ENCODE measurements at places on chromosomes 2 and 18.

DNA sequence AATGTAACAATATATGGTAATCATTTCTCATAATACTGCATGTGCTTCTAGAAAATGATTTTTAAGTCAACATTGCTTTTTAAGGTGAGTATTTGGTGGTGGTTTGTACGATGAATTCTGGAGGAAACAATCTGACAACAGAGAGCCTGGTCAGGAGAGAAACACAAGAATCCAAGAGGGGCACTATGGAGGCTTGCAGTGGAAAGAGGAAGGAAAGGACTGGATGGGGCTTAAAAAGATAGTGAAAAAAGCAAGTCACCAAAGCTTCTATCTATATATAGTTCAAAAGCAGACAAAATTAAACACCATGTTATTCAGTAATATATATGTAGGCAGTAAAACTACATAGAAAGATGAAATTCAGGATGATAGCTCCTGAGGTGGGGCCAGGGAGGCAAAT is 109.4 kb upstream of the SERTAD2 start:
- no peak for DNase-seq

GRCh38 chr2:18403921-18404522 is 156.4 kb downstream of the RDH14 start:
- no peak for DNase-seq

GRCh38 chr2:171009386-171009785 is 80.3 kb downstream of the GORASP2 start:
- DNase-seq, result no peak

GRCh38 chr2:45964223-45964841 is 312.9 kb downstream of the PRKCE start:
- DNase-seq, result no peak

- DNase-seq, result no peak
Observed at GRCh38 chr2:96685577-96686459, 43.3 kb downstream of the FER1L5 start.

- no peak for DNase-seq
Observed at GRCh38 chr2:177759443-177759842, 313.1 kb downstream of the PDE11A start.

DNA sequence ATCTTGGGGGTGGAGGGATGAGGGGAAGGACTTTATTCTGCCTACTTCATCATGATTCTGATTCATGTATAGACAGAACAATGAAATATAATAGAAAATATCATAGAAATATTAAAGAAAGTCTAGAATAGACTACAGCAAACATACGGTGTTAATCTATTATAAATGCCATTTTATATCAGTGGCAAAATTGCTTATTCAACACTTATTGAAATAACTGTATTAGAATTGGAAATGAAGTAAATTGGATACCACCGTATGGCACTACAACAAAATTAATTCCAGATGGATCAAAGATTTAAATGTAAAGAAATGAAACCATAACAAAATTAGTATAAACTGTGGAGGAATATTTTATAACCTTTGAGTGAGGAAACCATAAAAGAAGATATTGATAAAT is 213.3 kb upstream of the CTAGE1 start:
- no peak for DNase-seq

Data from NCI-H187 treated with DMSO at 0.1 percent for 48 hours (cell line).